ENCODE measurements at places on chromosomes 3 and 15.

DNA sequence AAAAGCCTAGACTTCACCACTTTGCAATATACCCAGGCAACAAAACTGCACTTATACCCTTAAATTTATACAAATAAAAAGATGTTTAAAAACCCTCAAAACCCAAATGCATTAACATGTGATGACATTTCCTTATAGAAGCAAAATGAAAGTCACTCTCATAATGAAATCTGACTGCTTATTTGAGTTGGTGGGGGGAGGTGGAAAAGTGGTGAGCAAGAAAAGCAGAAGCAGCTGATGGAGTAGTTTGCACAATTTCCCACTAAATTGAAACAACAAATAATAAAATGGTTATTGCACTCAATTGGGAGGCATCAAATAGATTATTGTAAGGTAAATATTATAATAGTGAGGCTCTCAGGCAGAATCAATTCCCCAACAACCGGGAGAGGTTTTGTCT is 54.0 kb upstream of the GADL1 start:
- DNase-seq, result no peak

- no peak for DNase-seq
Observed at GRCh38 chr3:13308380-13308801, 111.7 kb downstream of the NUP210 start.

DNA sequence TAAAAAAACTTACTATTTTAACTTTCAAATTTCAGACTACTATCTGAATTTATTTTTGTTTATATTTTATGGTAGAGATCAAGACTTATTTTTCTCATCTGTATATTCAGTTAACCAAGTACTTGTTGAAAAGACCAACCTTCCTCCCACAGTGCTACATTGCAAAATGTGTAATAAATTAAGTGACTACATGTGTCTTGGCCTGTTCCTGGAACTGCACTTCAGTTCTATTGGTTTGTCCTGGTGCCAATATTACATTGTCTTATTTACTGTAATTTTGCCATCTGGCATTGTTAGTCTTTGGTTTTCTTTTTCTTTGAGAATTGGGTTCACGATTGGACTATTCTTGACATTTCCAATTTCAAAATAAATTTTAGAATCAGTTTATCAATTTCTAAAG is 138.4 kb upstream of the KCNMB2 start:
- no peak for DNase-seq

DNA sequence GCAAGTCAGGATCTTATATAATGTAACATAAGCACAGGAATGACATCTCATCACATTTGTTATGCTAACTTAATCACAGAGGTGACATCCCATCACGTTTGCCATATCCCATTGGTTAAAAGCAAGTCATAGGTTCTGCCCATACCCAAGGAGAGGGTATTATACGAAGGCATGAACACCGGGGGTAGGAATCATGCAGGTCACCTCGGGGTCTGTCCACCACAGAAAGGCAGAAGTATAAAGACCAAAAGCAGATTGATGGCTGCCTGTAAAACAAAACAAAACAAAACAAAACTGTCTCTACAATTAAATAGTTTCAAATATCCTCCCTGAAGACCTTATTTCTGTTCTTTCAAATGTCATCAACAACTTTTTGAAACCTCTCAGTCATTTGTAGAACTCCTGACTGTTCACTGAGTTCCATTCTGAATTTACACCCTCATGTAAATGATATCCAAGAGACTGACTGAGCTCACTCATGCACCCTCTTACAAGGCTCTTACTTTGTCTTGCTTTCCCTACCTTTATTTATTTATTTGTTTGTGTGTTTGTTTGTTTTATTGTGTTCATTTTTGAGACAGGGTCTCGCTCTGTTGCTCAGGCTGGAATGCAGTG is 22.7 kb upstream of the ZNF639 start:
- no peak for DNase-seq

- DNase-seq, result no peak
Observed at GRCh38 chr3:59300733-59301132, 250.9 kb upstream of the CFAP20DC start.

DNA sequence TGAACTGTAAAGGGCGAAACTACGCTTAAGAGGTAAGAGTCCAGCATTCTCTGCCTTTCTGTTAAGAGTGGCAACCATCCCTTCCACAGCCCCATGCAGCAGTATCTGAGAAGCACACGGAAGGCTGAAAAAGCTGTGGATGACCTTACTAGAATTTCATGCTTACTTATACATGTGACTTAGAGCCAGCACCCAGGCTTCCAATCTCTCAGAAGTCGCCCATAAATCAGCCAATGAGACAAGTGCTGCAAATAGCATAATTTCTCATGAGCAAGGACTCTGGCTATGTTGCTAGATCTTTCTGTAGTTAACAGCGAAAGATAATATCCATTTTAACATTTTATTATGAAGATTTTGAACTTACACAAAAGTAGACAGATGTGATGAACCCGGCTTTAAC is 65.3 kb downstream of the IGF2BP2 start:
- no peak for DNase-seq

DNA sequence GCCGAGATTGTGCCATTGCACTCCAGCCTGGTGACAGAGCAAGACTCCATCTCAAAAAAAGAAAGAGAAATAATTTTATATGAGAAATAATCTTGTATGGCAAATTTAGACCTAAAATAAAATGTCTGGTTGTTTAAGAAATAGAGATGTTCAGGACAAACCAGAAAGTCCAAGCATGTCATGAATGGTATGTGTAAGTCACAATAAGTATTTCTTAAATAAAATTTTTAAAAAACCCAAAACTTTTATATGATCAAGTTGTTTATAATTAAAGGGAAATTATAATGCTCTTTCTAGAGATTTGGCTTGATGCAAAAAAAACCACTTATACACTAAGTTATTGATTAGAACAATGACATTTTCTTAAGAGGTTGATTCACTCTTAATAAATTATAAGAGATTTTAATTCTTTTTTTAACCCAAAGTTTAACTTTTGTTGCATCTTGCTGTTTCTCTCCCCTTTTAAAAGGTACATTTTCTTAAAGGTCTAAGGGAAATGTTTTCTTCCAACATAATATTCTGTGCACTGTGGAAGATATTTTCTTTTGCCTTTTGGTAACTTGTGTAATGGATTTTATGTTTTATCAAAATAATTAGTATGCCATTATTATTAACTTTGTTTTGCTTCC is 105.7 kb downstream of the RTP4 start:
- DNase-seq, result no peak

GRCh38 chr3:120767106-120767505 is 24.6 kb downstream of the GTF2E1 start:
- no peak for DNase-seq

- DNase-seq, result peak; percentile 16
Observed at GRCh38 chr15:78103406-78104118, 11.2 kb downstream of the SH2D7 start.

DNA sequence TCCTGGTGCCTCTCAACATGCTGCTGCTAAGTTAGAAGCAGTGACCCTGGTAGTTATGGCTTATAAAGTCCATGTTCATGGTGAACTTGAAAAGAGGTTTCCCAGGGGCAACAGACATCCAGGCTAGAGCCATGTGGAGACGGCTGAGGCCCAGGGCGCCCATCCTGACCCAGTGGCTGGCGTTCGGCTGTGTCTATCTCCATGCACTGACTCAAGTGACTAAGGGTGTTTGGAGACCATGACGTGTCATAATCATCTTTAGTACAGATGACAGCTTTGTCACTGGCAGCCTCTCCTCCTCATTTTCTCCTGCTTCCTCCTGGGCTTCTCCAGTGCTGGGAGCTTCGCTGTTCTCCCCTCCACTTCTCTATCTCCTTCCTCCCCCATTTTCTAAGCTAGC is 287.4 kb upstream of the LYSMD4 start:
- DNase-seq, result no peak

DNA sequence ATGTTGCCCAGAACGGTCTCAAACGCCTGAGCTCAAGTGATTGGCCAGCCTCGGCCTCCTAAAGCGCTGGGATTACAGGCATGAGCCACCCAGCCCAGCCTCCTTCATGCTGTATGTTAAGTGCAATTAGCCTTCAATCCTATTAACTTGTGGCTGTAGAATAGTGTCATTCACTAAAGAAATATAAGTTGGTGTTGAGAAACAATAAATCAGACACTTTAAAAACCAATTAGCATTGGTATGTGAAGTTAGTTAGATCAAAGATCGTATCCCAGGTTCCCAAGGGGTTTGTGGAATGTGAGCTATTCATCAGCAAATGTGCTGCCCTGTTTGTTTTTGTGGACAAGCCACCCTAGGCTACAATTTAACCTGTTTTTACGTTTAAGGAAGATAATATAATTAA is 11.0 kb upstream of the PIK3CB start:
- DNase-seq, result no peak

DNA sequence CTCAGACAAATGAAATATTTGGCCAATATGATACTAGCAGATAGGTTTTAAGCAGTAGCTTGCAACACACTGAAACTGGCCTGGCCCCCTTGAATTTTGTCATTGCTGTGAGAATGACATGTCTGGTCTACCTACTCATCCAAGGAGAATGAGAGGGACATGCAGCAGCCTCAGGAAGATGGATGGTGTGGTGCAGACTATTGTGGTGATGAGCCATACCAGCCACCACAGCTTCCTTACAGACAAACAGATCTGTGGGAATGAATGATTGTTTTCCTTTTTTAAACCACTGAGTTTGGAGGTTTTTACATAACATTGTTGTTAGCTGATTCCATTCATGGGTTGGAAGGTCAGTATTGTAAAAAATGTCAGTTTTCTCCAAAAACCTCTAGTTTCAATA is 133.7 kb upstream of the POU1F1 start:
- DNase-seq, result no peak

DNA sequence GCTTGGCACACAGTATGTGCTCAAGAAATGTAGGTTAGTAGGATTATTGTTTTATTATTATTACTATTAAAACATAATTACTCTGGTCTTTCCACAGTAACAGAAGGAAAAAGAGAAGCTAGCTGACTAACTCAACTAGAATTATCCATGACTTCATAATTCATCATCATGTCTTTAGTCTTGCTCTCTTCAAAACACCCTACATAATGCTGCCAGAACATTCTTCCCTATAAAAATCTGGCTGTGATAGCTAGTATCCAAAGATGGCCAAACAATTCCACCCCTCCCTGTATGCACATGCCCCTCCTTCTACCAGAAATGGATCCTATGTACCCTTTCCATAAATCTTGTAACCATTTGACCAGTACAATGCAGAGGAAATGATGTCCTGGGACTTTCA is 48.8 kb upstream of the SRGAP3 start:
- no peak for DNase-seq

- no peak for DNase-seq
Observed at GRCh38 chr15:43246261-43246774, 20.4 kb downstream of the TGM5 start.

DNA sequence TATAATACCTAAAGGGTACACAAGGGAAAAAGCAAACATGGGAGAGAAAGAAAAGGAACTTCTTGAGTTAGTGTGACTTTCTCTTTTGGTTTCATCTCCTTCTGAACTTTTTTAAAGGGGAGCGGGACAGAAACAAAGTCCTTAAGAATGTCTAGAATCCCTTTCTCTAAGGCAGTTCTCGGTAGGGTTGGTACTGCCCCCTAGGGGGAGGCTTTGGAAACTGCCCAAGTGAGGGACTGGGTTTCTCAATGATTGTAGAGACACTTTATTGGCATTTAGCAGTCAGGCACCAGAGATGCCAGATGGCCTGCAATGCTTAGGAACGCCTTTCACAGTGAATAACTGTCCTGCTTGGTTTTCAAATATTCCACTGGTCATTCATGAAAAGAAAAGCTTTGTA is 172.7 kb downstream of the WDR72 start:
- no peak for DNase-seq

- DNase-seq, result no peak
Observed at GRCh38 chr3:168839653-168840052, 743.9 kb upstream of the GOLIM4 start.

DNA sequence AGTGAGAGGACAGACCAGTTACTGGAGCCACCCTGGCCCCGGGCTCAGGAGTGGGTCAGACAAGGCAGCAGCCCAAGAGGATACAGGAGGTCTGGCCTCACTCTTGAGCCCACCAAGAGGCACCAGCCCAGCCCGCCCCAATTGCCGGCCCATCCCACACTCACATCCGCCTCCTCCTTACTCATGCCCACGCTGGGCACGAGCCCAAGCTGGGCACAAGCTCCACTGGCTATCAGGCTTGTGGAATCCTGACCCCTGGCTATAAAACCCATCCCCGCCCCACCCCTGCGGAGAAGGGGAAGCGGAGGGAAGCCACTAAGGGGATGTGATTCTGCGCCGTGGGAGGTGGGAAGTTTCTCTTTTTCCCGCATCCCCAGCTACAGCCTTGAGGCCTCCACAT is 25.9 kb downstream of the ADCY5 start:
- DNase-seq, result no peak

DNA sequence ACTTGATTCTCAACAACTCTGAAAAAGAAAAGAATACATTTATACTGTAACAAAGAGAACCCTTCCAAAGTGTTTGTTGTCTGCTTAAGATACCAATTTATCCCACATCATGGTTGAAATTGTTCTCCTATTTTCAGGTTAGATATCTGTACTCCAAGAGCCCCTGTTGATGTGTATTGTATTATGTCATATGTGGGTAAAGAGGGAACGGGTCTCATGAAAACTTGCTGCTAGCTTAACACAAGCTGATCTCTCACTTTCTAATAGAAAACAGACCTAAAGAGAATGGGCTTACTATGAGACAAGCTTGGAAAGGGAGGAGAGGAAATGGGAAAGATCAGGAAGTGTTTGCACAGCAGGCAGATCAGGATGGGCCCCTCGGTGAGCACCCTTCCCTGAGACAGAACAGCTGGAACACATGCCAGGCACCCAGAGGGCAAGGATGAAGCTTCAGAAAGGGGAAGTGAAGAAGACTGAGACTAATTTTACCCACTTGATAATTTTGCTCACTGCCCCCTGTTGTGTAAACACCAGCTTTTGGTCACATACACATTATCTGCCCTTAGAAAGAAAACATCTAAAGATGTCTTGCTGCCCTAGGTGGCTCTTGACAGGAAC is 747.9 kb upstream of the CCDC54 start:
- no peak for DNase-seq

DNA sequence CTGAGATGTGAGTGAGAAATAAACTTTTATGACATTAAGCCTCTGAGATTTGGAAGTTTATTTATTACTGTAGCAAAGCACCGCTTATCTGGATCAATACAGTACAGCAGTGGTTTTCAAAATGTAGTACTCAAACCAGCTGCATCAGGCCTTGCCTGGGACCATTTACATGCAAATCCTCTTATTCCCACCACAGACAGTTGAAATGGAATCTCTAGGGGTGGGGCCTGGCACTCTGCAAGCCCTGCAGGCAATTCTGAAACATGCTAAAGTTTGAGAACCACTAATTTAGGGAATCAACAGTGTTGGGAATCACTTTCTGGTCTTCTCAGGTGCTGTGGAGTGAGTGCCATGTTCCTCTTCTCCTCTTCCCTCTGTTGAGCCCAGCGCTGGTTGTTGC is 77.8 kb upstream of the TAMM41 start:
- no peak for DNase-seq

DNA sequence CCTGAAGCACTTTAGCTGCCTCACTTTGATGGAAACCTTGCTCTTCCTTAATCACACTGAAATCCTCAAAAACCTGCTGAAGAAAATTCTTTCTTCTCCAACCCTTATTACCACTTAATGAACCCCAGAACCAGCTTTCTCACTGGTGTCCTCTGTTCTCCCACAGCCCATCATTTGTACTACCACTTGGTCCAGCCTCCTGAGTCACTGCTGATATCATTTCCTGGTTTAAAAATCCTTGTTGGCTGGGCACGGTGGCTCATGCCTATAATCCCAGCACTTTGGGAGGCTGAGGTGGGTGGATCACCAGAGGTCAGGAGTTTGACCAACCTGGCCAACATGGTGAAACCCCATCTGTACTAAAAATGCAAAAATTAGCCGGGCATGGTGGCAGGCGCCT is 418.6 kb upstream of the KCNMB2 start:
- no peak for DNase-seq

- DNase-seq, result no peak
Observed at GRCh38 chr3:71101014-71101413, 482.5 kb downstream of the FOXP1 start.
